ENCODE measurements at places on chromosomes 5 and 9.

GRCh38 chr5:14242871-14243383, 99.8 kb downstream of the TRIO start:
- no peaks in the 10 kb centered on the region for H3K36me3 ChIP-seq
- peaks cover 5% of the 10 kb centered on the region for H3K27me3 ChIP-seq
- no peaks in the 10 kb centered on the region for H3K4me1 ChIP-seq
- H3K4me3 ChIP-seq: no peak overlapping the region
- no peak overlapping the region for H3K27ac ChIP-seq
- no peak for DNase-seq

DNA sequence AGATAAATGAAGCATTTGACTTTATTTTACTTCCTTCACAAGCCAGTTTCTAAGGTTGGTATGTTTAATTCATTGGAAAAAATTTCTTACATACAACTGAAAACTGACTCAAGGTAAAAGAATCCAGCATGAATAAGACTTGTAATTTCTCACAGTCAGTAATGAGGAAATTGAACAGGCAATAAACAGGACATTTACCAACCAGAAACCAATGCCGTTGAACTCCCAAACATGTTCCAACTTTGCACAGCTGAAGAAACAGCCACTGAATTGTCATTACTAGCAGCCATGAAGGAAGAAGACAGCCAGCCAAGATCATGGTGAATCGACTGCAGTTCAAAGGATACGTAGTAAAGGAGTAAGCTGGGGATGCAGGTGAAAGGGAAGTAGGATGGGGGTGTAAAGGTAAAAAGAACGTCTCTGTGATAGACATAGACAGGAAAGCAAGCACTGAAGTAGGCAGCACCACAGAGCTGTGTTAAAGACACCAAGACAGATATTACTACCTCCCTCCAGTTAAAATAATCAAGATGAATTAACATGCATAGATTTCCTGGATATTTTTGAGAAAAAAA, 21.3 kb upstream of the SLC12A2 start:
- DNase-seq: no peak
- no peak overlapping the region for H3K27ac ChIP-seq
- H3K4me1 ChIP-seq: no peaks in the 10 kb centered on the region

- H3K27me3 ChIP-seq: no peaks in the 10 kb centered on the region
- peaks cover 47% of the 10 kb centered on the region for H3K36me3 ChIP-seq
- H3K27ac ChIP-seq: no peak overlapping the region
- no peak for DNase-seq
These were observed 39.2 kb downstream of the TTC1 start for GRCh38 chr5:160048131-160048530.

DNA sequence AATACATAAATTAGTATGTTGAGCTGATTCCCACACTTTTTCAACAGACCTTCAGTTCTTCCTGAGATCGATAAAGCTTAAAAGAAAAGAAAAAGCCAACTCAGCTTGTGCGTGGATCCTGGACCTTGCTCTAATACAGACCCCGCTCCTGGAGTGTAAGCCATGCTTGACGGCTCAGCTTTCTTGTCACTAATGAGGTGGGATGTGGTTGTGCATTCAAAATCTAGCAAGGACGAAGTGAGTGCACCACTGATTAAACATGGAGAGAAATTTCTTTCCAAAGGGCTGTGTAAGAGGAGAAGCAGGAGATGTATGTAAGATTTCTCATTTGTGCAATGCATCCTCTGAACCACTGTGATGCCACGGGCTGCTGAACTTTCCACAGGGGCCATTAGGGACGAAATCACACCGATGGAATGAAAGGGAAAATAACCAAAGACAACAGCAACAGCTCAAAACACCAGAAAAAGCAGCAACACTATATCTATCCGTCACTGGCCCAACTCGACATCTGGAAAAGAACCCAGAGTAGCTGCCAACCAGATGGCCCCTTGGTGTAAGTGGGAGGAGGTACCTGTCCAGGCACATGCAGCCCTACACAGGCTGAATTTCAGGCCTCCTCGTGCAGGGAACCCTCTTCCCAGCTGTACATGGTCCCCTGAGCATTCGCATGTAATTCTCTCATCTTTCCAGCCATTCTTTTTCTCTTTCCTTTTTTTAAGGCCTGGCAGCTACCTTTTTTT, 178.9 kb downstream of the SREK1 start:
- peaks cover 6% of the 10 kb centered on the region for H3K27me3 ChIP-seq
- DNase-seq: no peak
- no peaks in the 10 kb centered on the region for H3K36me3 ChIP-seq
- no peak overlapping the region for H3K27ac ChIP-seq
- no peaks in the 10 kb centered on the region for H3K4me1 ChIP-seq
- H3K4me3 ChIP-seq: no peak overlapping the region

GRCh38 chr5:59146729-59147128, 563.9 kb downstream of the RAB3C start:
- no peak overlapping the region for H3K4me3 ChIP-seq
- H3K27ac ChIP-seq: no peak overlapping the region
- H3K4me1 ChIP-seq: peaks cover 20% of the 10 kb centered on the region
- no peaks in the 10 kb centered on the region for H3K27me3 ChIP-seq
- peaks cover 2% of the 10 kb centered on the region for H3K36me3 ChIP-seq
- DNase-seq: peak; percentile 26

DNA sequence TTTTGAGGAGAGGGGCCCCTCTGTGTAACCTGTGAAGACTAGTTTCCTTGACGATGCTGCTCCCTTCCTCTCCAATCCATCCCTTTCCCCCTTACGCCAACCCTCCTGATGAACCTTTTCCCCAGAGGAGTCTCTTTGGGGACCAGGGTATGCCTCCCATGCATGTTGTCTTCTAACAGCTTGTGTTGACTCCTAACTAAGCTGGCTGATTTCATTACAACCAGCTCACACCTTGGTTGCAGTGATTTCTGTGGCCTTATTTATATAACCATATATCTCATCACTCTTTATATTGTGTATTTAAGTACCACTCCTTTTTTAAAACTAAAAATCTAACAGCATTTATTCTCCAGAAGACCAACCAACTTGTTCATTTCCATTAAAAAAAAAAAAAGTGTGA, 42.5 kb downstream of the SFXN1 start:
- peaks cover 74% of the 10 kb centered on the region for H3K4me1 ChIP-seq
- peak overlapping the region; percentile 91 for H3K27ac ChIP-seq
- no peak for DNase-seq

DNA sequence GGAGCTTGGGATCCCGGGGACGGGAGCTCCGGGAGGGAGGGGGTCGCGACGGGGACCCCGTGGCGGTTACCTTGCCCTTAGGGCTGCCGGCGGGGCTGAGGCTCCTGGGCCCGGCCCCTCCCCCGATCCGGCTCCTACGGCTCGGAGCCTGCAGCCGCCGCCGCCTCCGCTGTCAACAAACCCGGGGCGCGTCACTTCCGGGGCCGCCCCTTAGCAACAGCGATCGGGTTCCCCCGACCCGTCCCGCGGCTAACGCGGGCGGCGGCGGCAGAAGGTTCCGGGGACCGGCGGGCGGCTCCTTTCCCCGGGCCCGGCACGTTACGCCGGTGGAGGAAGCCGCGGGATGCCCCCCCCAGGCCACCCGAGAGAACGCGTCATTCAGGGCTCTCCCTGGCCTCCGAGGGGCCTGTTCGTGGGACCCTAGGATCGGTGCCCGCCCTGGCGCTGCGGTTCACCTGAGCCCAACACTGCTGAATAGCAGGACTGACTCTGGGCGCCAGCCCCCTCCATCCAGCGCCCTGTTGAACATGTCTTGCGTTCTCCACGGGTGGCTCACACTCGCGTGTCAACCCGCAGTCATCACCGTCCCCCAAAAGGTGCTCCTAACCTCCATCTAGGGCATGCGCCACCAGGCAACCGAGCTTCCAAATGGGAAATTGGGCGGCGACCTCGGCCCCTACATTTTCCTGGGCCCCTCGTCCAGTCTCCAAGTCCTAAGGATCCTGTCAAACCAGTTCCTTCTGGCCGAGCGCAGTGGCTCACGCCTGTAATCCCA, at the start of gene ZER1:
ZER1 (minus strand) TSS at position 183 of the 775 bp plus-strand sequence. CDS start 16,362 bp downstream, outside the sequence.
- peak within 1 kb of the TSS; percentile 99 for H3K27ac ChIP-seq
- no peaks in the 10 kb centered on the region for H3K27me3 ChIP-seq
- H3K36me3 ChIP-seq: peaks cover 5% of the 10 kb centered on the region
- H3K4me3 ChIP-seq: peak within 1 kb of the TSS; percentile 88
- peaks cover 21% of the 10 kb centered on the region for H3K4me1 ChIP-seq

GRCh38 chr5:137280656-137281055, 218.5 kb downstream of the SPOCK1 start:
- no peaks in the 10 kb centered on the region for H3K36me3 ChIP-seq
- no peak for DNase-seq

GRCh38 chr5:92992073-92992472, 588.9 kb downstream of the NR2F1-AS1 start:
- no peaks in the 10 kb centered on the region for H3K36me3 ChIP-seq
- H3K4me1 ChIP-seq: no peaks in the 10 kb centered on the region
- DNase-seq: no peak
- no peaks in the 10 kb centered on the region for H3K27me3 ChIP-seq
- H3K4me3 ChIP-seq: no peak overlapping the region
- no peak overlapping the region for H3K27ac ChIP-seq

GRCh38 chr9:100587375-100587774, 9.5 kb downstream of the CAVIN4 start:
- H3K36me3 ChIP-seq: no peaks in the 10 kb centered on the region
- no peak overlapping the region for H3K4me3 ChIP-seq
- no peaks in the 10 kb centered on the region for H3K4me1 ChIP-seq
- no peak for DNase-seq
- no peak overlapping the region for H3K27ac ChIP-seq

- H3K27me3 ChIP-seq: peaks cover 32% of the 10 kb centered on the region
- H3K4me1 ChIP-seq: peaks cover 18% of the 10 kb centered on the region
- no peak for DNase-seq
- no peak overlapping the region for H3K27ac ChIP-seq
- no peaks in the 10 kb centered on the region for H3K36me3 ChIP-seq
These were observed 15.8 kb upstream of the NTNG2 start for GRCh38 chr9:132146039-132146438.

- no peak overlapping the region for H3K27ac ChIP-seq
- H3K4me1 ChIP-seq: no peaks in the 10 kb centered on the region
- no peaks in the 10 kb centered on the region for H3K36me3 ChIP-seq
- H3K27me3 ChIP-seq: no peaks in the 10 kb centered on the region
- no peak for DNase-seq
These were observed 28.8 kb downstream of the GLT6D1 start for GRCh38 chr9:135610290-135611141.

DNA sequence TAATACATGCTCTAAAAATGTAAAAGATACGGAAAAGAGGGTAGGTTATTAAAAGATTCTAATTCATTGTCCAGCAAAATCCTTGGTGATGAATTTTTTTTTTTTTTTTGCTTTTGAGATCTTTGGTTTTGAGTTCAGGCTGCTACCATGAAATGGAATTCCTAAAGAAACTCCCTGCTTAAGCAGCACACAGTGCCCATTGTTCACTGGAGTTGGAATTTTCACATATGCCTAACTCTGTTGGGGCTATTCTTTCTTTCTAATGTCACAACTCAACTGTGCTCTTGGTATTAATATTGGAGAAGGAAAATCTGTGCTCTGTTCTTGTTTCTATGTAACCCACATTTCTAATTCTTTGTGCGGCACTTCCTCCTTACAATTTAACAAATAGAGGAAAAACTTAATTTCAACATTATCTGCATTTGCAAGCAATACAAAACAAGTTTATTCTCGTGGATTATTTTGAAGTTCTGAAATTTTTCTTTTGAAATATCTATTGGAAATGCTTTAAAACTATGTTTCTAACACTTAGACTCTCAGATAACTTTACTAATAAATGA, 21.6 kb downstream of the MATR3 start:
- H3K4me1 ChIP-seq: peaks cover 28% of the 10 kb centered on the region
- H3K4me3 ChIP-seq: no peak overlapping the region
- peaks cover 29% of the 10 kb centered on the region for H3K36me3 ChIP-seq
- DNase-seq: no peak
- no peak overlapping the region for H3K27ac ChIP-seq
- H3K27me3 ChIP-seq: no peaks in the 10 kb centered on the region

- H3K36me3 ChIP-seq: peaks cover 22% of the 10 kb centered on the region
- peaks cover 38% of the 10 kb centered on the region for H3K4me1 ChIP-seq
- DNase-seq: no peak
- H3K27me3 ChIP-seq: no peaks in the 10 kb centered on the region
- no peak overlapping the region for H3K27ac ChIP-seq
- H3K4me3 ChIP-seq: no peak overlapping the region
These were observed 11.2 kb downstream of the FXN start for GRCh38 chr9:69046723-69047122.

DNA sequence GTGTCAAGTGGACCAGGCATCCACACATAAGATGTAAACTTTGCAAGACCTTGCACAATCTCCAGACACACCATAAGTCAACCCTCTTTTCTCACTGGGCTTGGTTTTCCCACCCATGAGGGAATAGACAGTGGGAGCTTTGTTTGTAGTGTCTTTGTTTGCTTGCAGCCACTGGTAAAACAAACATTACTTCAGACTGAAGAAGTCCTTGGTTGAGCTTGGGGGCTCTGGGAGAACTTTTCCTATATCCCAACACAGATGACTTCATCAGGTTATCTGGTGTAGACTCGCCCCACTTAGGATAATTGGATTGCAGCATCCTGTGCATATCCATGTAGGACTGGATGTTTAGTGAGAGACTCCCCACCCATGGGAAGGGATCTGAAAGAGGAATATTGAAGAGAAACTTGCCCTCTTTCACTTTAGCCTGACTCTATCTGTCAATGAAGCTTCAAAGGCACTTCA, 11.5 kb upstream of the ADGRV1 start:
- no peaks in the 10 kb centered on the region for H3K4me1 ChIP-seq
- no peak for DNase-seq
- no peak overlapping the region for H3K4me3 ChIP-seq
- H3K36me3 ChIP-seq: no peaks in the 10 kb centered on the region
- peaks cover 40% of the 10 kb centered on the region for H3K27me3 ChIP-seq
- H3K27ac ChIP-seq: no peak overlapping the region

GRCh38 chr5:59829386-59829785, 64.1 kb downstream of the PDE4D start:
- no peaks in the 10 kb centered on the region for H3K36me3 ChIP-seq
- peaks cover 19% of the 10 kb centered on the region for H3K27me3 ChIP-seq
- no peak overlapping the region for H3K4me3 ChIP-seq

GRCh38 chr5:93062548-93062947, 518.5 kb downstream of the NR2F1-AS1 start:
- no peaks in the 10 kb centered on the region for H3K4me1 ChIP-seq
- DNase-seq: no peak
- no peaks in the 10 kb centered on the region for H3K36me3 ChIP-seq
- no peak overlapping the region for H3K4me3 ChIP-seq
- H3K27me3 ChIP-seq: no peaks in the 10 kb centered on the region

GRCh38 chr9:33236571-33236970, 3.4 kb upstream of the SPINK4 start:
- H3K4me1 ChIP-seq: peaks cover 4% of the 10 kb centered on the region
- H3K27me3 ChIP-seq: peaks cover 2% of the 10 kb centered on the region
- DNase-seq: no peak
- no peak overlapping the region for H3K4me3 ChIP-seq
- H3K36me3 ChIP-seq: no peaks in the 10 kb centered on the region

- DNase-seq: no peak
- H3K4me3 ChIP-seq: no peak overlapping the region
- no peak overlapping the region for H3K27ac ChIP-seq
These were observed 46.9 kb downstream of the ACTBL2 start for GRCh38 chr5:57435701-57436134.

- H3K4me1 ChIP-seq: no peaks in the 10 kb centered on the region
- no peak overlapping the region for H3K4me3 ChIP-seq
- H3K27ac ChIP-seq: no peak overlapping the region
- H3K36me3 ChIP-seq: no peaks in the 10 kb centered on the region
- H3K27me3 ChIP-seq: peaks cover 24% of the 10 kb centered on the region
- no peak for DNase-seq
These were observed 20.0 kb upstream of the ARSB start for GRCh38 chr5:79005151-79005550.

All from activated CD4-positive, alpha-beta T cell treated with anti-CD3 and anti-CD28 coated beads, Interleukin-2, amount 10 ng/mL, durations not matched to agents 7 days and 5 days (primary cell).